HS-27A (cell line): ENCODE measurements at places on chromosomes 13 and 19.

- no peak for DNase-seq
These were observed 155.2 kb downstream of the DPF1 start for GRCh38 chr19:38068826-38069225.

- no peak for DNase-seq
These were observed 4.5 kb downstream of the SPART start for GRCh38 chr13:36341718-36342117.

DNA sequence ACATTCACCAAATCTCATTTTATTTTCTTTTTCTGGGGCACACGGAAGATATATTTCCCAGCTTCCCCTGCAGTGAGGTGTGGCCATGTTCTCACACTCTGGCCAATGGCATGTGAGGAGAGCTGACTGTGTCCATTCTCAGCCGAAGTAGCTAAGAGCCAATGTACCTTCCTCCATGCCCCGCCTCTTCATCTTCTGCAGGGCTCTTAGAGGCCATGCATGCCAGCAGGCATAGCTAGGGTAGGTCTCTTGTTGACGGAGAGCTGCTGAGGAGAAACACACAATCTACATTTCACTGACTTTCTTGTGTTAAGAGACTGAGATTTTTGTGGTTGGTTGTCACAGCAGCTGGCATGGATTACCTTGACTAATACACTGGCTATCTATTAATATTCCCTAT is 9.8 kb upstream of the MICU2 start:
- no peak for DNase-seq

- DNase-seq = no peak
These were observed 215.5 kb downstream of the POSTN start for GRCh38 chr13:37383046-37383445.

- DNase-seq = no peak
These were observed 113.6 kb upstream of the PCDH9 start for GRCh38 chr13:67343777-67344176.

GRCh38 chr13:107329991-107330390 is 762.1 kb upstream of the ARGLU1 start:
- DNase-seq = no peak

GRCh38 chr13:60412909-60413616 is 16.0 kb downstream of the TDRD3 start:
- no peak for DNase-seq

DNA sequence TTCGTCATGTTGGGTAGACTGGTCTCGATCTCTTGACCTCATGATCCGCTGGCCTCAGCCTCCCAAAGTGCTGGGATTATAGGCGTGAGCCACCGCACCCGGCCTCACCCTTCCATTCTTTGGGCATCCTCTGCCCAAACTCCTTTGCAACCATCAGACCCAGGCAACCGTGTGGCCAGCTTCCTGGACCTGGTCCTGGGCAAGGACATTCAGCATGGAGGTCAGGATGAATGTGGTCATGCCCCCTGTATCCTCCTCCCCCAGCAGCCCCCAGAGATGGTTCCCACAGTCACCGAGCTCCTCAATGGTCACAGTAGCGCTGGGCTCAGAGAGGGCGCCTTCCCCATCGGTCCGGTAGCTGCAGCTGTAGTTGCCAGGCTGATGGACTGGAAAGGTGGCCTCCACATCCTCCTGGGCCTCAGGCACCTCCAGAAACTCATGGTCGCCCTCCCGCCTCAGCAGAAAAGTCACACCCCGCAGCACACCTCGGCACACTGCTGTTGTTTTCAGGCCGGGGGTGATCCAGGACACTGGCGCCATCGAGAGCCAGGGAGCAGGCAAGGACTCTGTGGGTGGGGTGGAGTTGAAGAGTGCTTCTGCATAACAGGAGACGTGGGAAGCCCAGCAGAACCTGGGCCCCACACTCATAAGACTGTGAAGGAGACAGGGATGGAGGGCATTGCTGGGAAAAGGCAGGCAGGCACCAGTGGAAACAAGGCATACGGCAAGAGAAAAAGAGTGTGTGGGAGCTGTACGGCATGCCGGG is 1.1 kb downstream of the A1BG start:
- DNase-seq = no peak

DNA sequence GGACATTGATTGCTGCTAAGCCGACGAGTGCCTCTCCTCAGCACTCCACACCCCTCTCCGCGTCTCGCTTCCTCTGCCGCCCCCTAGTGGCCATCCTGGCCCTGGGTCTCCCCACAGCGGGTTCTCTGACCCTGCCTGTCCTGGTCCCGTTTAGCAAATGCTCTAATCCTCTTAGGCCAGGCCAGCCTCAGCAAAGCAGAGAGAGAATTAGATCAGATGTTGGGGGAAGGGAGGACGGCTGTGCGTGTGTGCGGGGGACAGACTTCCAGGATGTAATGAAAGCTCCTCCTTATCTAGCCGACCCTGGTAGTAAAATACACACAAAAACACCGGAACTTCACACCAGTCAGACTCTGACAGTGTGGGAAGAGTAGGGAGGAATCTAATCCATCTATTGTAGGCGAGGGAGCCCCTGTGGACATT is 4.5 kb downstream of the TPRX2 start:
- peak; percentile 34 for DNase-seq

GRCh38 chr13:51229731-51230130 is 7.5 kb downstream of the FAM124A start:
- DNase-seq = no peak

DNA sequence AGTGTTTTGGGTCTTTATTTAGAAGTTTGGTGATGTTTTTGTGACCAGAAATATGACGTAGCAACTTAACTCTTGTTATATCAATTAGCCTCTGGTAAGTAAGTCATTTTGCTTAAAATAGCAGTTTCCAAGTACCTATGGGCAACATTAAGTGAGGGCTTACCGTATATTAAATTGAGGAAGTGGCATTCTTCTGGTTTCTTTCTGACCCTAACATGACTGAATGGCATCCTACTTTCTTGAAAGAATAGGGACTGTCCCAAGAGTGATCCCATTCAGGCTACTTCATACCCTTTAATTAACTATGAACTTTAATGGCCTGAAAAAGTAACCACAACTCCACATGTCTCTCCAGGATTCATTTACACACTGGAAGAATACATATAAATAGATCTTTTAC is 106.6 kb downstream of the MZT1 start:
- no peak for DNase-seq

- no peak for DNase-seq
These were observed 51.7 kb downstream of the EDNRB start for GRCh38 chr13:77866971-77867370.

- DNase-seq = no peak
These were observed 314.7 kb downstream of the UQCRFS1 start for GRCh38 chr19:28898249-28898648.

GRCh38 chr13:90838317-90838960 is 509.0 kb upstream of the MIR17HG start:
- DNase-seq = no peak

DNA sequence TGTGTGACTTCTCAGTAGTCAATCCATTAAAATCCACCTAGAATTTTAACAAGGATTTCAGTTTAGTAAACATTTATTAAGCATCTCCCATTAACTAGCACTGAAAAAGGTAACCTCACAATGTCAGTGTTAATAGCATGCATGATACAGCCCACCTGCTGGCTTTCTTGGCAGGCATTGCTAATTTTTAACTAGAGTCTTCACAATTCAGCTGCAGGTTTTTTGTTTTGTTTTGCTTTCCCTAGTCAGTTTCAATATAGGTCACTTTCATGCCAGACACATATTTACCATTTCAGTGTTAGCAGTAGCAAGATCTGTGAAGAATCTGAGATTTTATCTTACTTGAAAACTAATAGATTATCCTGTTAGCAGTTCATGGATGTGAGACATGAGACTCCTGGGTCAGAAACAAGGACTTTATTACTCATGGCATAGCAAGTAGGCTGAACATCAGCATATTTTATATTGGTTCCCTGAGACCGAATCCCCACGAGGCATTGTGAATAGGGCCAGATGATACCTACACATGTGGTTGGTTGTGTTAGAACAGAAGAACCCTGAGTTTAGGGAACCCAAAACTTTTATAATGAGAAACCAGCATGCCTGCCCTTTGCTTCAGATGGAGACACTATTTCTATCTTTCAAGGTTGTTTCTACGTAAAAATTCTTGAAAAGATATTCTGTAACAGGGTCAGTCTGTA is 198.0 kb upstream of the HTR2A start:
- no peak for DNase-seq

- DNase-seq = no peak
These were observed 1.0 kb downstream of the ZNF253 start for GRCh38 chr19:19866611-19867248.

DNA sequence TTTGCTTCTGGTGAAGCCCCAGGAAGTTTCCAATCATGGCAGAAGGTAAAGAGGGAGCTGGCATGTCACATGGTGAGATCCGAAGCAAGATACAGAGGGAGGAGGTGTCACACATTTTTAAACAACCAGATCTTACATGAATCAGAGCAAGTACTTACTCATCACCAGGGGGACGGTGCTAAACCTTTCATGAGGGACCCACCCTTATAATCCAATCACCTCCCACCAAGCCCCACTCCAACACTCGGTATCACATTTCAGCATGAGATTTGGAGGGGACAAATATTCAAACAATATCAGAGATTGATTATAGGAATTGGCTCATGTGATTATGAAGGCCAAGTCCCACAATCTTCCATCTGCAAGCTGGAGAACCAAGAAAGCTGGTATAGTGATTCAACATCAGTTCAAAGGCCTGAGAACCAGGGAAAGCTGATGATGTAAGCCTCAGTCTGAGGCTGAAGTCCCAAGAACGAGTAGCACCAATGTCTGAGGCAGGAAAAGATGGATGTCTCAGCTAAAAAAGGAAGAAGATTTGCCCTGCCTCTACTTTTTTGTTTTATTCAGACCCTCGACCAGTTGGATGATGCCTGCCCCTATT is 58.6 kb upstream of the WDFY2 start:
- DNase-seq = no peak

DNA sequence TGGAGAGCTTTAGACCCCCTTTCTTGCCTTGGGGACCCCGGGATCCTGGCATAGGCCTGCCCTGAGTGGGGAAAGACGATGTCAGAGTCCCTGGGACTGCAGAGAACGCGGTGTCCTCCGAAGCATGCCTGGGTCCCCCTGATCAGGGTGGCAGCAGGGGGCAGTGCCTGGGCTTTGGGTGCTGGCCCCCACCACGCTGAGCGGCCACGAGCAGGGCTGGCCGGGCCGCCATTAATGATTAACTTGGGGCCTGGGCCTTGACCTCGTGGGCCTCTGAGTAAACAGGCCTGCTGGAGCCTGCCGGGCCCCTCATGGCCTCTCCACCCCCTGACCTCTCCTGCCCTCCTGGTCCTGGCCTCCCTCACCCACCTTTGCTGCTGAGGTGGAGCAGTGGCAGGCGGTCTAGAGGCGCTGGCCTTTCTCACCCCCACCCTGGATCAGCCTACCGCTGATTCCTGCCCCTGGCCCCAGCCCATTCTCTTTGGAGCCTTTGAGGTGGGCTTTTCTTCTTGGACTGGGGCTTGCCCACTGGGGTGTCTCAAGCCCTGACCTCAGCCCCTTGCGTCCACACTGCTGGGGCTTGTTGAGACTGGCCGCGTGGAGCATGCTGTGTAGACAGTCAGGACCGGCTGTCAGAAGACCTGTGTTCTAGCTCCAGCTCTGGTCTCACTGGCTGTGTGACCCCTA is 26.3 kb downstream of the CEBPA start:
- DNase-seq = no peak

GRCh38 chr19:39405958-39406655 is 540 bp upstream of the ZFP36 start:
- no peak for DNase-seq

- DNase-seq = peak; percentile 17
These were observed 30.0 kb upstream of the TPT1 start for GRCh38 chr13:45370922-45371406.

DNA sequence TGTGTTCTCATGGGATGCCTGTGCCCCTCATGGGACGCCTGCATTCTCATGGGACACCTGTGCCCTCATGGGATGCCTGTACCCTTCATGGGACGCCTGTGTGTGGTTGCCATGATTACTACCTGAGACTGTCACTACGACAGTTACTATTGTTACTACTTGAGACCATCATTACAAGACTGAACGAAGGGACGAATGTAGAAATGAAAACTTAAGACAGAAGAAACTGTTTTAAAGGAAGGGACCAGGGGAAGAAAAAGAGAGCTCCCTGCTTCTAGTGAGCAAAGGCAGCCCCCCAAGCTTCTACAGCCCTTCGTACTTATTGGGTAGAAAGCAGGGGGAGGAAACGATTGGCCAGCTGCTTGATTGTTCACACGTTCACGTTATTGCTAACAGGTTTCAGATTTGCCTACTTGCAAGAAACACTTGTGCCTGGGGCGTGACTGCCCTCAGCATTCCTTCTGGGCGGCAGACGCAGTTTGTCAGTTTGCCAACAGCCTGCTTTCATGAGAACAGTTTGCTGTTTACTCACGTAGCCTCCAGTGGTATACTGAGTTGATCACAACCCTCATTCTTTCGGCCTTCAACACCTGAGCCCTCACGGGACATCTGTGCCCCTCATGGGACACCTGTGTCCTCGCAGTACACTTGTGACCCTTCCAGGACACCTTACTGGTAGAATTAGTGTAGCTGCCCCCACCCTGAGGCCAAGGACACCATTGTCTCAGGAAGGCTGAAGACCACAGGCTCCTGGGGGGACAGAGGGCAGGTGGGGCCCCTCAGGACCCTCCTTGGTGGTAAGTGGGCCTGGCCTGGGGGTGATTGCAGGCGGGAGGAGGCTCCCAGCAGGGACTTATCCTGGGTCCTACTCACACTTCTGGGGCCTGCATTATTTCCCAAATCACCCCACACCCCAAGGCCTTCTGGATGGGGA is 2.5 kb upstream of the S1PR4 start:
- DNase-seq = no peak

- DNase-seq = no peak
These were observed 13.5 kb upstream of the TLE5 start for GRCh38 chr19:3075605-3076431.

GRCh38 chr13:57740719-57741118 is 109.2 kb downstream of the PCDH17 start:
- DNase-seq = no peak

DNA sequence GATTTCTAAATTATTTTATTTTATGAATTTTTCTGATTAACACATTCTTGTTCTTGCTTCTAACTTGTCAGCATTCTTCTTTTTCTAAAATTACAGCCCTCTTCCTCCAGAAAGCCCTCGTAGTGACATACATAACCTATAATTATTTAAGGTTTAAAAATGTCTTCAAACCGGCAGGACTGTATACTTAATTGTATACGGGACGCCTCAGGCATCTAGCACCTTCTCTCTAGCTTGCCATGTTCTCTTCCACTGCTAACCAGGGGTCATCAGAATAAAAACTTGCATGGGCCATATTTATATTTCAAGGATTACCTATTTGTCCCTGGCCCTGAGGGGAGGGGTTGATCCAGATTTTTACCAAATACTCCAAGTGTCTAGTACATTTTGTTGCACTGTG is 380.3 kb downstream of the MYO16 start:
- DNase-seq = no peak

GRCh38 chr19:34975056-34975455 is 11.0 kb upstream of the ZNF792 start:
- no peak for DNase-seq

DNA sequence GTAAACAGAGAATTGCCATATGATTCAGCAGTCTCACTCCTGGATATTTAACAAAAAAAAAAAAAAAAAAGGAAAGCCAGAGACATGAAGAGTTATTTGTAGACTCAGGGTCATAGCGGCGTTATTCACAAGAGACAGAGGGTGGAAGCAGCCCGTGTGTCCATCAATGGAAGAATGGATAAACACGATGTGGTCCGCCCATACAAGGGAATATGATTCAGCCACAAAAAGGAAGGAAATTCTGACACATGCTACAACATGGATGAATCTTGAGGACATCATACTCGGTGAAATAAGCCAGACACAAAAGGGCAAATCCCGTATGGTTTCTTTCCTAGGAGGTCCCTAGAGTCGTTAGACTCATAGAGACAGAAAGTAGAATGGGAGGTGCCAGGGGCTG is 14.8 kb downstream of the ACSBG2 start:
- DNase-seq = no peak
